ENCODE measurements at places on chromosomes 7 and 10.
A peak's percentile ranks its signal among the peaks of the same experiment; 100 is the strongest.

DNA sequence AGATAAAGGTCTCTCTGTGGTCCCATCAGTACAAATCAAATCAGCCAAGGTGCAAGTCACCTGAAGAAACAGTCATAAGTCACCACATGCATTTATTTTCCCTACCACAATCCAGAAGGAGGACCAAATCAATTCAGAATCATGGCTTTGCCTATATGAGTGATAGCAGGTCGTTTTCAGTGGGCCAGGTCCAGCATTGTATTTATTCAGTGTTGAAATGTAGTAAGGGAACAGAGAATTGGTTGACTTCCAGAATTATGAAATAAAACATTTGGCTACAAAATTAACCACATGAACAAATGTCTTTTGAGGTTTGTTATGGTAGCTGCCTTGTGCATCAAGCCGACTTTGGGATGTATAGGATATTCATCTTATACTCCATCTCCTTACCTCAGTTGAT, 88.4 kb downstream of the POLR1F start:
- no peak for DNase-seq

GRCh38 chr7:75905785-75906604, 9.0 kb upstream of the POR start:
- peak; percentile 46 for DNase-seq

GRCh38 chr7:138797715-138798320, at the start of the genes ATP6V0A4 and TMEM213:
TSS of gene ATP6V0A4 (minus strand) at chr7:138798196. CDS start at chr7:138771247, 26,949 bp downstream.
TSS of gene TMEM213 (plus strand) at chr7:138797994. CDS start at chr7:138798105, 111 bp downstream.
- DNase-seq: no peak

DNA sequence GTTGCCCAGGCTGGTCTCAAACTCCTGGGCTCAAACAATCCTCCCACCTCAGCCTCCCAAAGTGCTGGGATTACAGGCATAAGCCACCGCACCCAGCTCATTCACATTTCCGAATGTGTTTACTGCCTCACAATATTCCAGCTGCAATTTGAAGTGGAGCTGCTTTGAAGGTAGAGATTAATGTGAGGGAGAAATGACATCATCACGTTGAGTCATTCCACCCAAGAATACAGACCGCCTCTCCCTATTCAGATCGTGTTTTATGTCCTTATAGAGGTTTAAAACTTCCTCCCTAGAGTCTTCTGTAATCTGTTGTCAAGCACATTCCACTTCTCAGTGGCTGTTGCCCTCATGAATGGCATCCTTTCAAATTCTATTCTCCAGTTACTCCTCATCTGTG, 100.4 kb upstream of the PDGFA start:
- no peak for DNase-seq

DNA sequence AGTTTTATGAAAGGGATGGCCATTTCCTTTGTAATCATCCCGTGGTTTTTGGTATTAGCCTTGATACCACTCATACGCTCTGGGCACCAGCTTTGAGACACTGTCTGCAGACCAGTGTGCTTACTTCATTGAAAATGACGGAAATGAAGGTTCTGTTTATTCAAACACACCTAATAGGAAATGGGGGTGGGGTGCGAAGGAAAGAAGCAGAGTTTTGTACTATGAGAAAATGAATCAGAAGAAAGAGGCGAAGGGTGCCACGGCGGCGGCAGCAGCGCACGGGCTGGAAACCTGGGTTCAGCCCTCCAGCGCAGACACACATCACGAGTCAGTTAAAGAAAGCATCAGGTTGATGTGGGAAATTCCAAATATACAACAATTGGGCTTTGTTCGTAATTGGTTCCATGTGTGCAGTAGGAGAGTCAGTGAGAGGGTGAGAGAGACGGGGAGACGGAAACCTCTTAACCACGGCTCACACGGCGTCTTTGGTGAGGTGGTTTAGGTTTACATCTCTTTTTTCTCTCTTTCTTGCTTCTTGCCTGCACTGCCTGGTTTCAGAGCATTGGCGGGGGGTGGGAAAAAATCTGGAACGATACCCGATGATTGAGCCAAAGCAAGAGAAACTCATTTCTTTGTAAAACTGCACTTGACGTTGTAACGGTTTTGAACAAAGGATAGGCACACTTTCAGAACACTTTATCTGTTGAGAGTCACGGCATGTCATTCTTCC, 321.2 kb downstream of the FRMD4A start:
- DNase-seq: no peak

- DNase-seq: no peak
These were observed 47.9 kb upstream of the FEZF1 start for GRCh38 chr7:122352454-122352853.

DNA sequence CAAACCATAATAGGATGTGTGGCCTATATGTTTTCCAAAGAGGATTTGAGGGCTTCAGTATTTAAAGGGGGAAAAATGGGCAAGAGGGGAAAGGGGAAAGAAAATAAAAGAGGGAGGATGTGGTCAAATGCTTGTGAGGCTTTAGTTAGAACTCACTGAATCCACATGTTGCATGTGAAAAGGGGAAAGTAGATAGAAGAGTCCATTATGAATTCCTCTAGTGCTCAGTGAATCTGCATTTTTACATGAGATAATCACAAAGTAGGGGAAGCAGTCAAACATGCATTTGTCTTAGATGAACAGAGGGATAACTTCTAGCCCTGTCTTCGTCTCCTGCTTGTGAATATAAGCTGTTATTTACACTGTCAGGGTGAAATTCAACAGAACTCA, 24.6 kb upstream of the AKAP9 start:
- DNase-seq: no peak

- no peak for DNase-seq
These were observed 688 bp downstream of the ORAI2 start for GRCh38 chr7:102434039-102434486.

DNA sequence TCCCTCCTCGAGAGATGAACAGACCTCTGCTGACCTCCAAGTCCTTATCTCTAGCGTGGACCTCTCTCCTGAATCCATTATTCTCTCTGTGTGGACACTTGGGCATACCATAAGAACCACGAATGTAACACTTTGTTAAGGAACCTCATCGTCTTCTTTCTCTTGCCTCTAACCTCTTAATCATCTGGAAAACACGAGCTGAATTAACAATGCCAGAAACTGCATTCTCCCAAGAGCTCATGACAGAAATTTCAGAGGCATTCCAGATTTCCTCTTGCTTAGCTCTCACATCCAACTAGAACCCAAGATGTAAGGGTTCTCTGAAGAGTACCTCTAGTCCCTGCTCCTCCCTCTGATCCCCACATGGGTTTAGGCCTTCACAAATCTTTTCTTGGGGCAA, 101.5 kb downstream of the TRIL start:
- no peak for DNase-seq

DNA sequence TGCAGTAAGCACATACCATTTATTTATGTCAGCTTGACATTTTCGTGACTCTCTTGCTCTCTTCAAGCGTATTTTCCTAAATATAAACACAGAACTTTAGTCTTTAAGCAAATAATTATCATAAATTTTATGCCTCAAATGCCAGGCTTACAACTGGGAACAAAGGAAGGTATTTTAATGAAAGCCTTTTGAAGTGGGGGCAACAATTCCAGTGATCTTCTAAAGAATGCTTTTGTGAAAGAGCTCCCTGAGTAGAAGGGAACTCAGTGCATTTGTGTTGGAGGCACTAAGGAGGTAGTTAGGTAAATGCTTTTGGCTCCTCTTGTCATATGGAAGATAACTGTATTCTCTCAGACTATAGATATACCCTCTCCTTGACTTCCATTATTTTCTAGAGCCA, 104.9 kb downstream of the VPS50 start:
- DNase-seq: no peak

GRCh38 chr7:130897515-130898419, 163.8 kb upstream of the KLF14 start:
- no peak for DNase-seq

DNA sequence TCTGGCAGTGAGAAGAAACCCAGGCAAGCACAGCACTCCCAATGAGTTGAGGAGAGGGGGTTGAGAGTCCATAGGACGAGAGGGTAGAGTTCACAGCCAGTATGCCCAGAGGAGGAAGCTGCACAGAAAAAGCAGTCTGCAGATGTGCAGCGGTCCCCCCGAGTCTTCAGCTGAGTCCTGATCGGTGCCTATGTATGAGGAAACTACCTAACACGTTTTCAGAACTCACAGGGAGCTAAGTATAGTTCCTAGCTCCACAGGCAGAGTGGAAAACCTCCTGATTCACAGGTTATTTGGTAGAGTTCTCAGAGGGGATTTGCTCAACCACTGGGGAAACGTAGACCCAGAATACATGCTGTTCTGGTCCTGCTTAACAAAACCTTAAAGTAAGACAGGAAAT, 271.3 kb upstream of the CNTNAP2 start:
- DNase-seq: no peak

- no peak for DNase-seq
These were observed 108.3 kb upstream of the FEZF1 start for GRCh38 chr7:122412883-122413282.

- peak; percentile 15 for DNase-seq
These were observed 631 bp downstream of the POR start for GRCh38 chr7:75915416-75916156.

DNA sequence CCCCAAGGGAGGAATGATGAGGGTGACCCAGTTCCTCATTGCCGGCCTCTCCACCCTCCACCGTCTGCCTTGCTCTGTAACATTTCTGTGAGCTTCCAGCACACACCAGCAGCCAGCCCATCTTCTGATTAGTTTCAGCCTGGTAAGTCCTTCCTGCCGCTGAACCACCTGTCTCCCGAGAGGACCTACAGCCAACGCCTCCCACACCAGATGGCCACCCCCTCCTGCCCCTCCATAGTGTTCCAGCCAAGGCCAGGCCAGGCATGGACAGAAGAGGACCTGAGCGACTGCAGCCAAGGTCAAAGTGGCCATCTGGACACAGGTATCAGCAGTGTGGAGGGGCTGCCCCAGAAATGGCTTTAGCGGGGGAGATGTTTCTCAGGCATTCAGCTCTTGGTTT, 170.7 kb upstream of the CTBP2 start:
- no peak for DNase-seq

Measured in hypothalamus (tissue), 51 donors.